ENCODE measurements at places on chromosomes 2 and 18.

- DNase-seq: no peak
These were observed 38.8 kb downstream of the INHBB start for GRCh38 chr2:120384486-120385354.

GRCh38 chr2:143558665-143559064 lies 429.4 kb downstream of the ARHGAP15 start:
- no peak for DNase-seq

GRCh38 chr2:74587664-74588277 lies 33.3 kb downstream of the DOK1 start:
- DNase-seq: peak; percentile 17

DNA sequence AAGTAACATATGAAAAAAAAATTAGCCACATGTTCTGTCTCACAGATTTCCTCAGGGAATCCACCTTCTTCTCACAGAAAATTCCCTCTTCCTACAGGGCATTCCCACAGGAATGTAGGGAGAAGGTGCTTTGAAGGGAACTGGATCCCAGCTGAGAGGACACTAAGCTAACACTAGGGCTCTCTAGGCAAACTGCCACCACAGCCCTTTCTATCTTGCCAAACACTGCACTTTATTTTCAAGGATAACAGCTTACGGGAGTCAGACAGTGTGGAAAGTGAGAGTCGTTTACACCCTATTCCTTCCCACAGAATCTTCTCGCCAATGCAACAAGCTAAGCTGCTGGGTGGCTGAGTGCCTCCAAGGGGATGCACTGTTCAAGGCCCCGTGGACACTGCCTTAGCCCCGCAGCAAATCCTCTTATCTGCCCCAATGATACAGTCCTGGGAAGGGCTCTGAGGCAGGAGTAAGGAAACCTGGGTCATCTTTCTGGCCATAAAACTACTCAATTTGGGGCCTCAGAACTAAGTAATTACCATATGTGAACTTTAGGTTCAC lies 76.9 kb downstream of the CCDC93 start:
- DNase-seq: no peak

DNA sequence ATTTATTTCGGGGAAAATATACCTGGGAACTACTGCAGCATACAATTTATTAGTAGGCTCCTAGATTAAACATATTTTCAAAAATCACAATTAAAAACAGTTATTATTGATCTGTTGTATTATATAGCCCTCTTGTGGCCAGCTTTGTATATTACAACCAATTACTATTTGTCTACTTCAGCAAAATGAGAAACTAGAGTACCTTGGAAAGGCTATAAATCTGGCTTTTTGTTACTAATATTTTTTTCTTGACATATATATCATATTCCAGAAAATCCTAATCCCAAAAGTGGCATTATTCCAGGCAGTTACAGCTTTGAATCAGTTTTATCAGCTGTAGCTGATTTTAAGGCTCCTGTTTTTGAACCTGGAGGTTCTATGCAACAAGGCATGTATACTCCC lies 101.2 kb downstream of the UBR3 start:
- peak; percentile 15 for DNase-seq

- no peak for DNase-seq
These were observed 124.2 kb downstream of the RPRM start for GRCh38 chr2:153354377-153354776.

DNA sequence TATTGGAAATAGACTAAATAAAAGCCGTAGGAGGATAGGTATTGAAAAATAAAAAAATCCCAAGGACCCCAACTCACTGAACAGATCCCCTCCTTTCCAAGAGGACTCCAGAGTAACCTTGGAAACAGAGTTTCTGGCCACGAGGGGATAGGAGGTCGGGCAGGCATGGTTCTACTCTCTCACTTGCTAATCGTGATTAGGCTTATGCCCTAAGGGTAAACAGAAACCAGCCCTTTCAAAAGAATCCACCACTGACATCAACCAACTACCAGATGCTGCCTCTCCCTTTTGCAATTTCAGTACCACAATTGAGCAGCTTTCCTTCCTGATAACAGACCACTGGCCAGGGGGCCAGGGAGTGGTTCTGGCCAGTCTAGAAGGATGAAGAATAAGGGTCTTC lies 477.8 kb downstream of the EIPR1 start:
- DNase-seq: no peak

GRCh38 chr2:102412199-102412598 lies 10.8 kb upstream of the IL18RAP start:
- no peak for DNase-seq

DNA sequence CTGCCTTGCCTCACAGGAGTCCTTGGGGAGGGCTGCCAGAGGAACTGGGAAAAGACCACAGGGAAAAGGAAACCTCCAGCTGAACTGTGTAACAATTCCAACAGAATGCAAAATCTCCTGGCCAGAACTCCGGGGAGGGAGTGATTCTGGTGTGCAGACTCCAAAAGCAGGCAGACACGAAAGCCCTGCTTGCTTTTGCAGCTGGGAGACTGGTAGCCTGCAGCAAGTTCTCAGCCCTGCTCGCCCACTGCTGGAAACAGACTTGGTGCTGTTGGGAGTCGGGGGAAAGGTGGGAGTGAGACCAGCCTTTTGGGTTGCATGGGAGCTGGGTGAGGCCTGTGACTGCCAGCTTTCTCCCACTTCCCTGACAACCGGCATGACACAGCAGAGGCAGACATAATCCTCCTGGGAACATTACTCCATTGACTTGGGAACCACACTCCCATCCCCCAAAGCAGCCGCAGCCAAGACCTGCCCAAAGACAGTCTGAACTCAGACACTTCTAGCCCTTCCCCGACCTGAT lies 26.0 kb upstream of the NMI start:
- DNase-seq: peak; percentile 14

DNA sequence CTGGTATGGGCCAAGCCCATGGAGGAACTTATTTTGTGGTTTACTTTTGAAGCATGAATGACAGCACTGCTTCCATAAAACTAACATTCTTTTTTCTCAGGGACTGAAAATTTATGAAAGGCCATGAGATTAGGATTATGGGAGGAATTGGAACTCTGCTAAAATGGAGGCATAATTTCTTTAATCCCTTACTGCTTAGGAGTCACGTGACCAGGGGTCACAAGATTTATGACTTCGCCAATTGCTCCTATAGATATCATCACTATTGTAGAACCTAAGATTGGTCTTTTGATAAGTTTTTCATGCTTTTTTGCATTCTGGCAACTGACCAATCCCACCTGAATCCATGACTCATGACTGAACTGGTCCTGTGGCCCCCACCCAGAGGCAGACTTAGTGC lies 495.7 kb upstream of the VRK2 start:
- DNase-seq: no peak

DNA sequence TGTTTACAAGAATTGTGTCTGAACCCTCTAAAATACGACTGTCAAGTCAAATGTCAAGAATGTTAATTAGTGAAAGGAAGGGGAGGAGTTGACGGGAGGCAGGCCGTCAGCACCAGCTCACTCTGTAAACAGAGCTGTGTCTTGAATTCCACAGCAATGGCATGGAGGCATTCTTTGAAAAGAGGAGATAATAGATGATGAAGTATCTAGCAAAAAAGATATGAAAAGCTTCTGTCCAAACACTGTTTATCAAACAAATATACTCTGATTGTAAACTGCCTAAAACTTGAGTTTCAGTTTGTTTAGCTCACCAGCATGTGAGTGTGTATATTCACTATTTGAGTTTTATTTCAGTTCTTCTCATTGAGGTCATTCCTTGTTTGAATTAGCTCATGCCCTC lies 94.7 kb upstream of the CDC42EP3 start:
- no peak for DNase-seq

- peak; percentile 84 for DNase-seq
These were observed 12.0 kb upstream of the E2F6 start for GRCh38 chr2:11477994-11478393.

DNA sequence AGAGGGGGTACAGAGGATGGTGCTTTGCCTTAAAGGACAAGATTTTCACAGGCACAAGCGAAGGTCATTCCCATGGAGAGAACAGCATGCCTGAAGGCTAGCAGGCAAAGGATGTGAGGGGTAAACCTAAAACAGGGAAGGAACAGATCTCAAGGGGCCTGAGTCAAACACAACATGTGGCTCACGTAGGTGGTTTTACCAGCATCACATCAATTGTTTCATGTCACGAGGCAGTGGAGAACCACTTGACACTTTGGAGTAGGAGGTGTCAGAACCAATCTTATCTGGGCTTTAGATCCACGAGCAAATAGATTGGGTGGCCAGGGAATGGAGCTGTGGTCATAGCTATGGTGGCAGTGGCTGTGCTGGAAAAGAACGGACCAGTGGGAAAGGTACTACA lies 8.4 kb downstream of the COX5B start:
- DNase-seq: no peak

GRCh38 chr2:202577250-202578183 lies 57.3 kb upstream of the FAM117B start:
- DNase-seq: no peak

All from renal cortex interstitium (tissue), 15 donors.